ENCODE measurements at places on chromosomes 3 and 15.

DNA sequence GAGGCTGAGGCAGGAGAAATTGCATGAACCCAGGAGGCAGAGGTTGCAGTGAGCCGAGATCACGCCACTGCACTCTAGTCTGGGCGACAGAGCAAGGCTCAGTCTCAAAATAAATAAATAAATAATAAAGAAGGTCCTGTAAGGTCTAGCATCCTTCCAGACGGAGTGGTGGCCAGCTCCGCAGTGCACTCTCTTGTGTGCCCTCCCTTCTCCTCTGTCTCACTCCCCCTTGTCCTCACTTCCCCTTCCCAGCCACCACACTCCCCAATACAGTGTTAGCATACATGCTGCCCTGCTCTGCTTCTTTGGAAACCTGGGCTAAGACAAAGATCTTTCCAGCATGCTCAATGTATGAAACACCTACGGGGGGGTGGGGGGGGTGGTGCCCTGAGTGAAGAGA lies 3.4 kb upstream of the CLN6 start:
- DNase-seq = no peak

- no peak for DNase-seq
Measured at GRCh38 chr15:82263350-82263749, 732 bp downstream of the SAXO2 start.

- DNase-seq = no peak
Measured at GRCh38 chr3:11240496-11240895, 31.7 kb upstream of the ATG7 start.

GRCh38 chr3:104190681-104191080 lies 1176.0 kb upstream of the ALCAM start:
- no peak for DNase-seq

- no peak for DNase-seq
Measured at GRCh38 chr15:40660686-40661085, 34.3 kb upstream of the RAD51 start.

DNA sequence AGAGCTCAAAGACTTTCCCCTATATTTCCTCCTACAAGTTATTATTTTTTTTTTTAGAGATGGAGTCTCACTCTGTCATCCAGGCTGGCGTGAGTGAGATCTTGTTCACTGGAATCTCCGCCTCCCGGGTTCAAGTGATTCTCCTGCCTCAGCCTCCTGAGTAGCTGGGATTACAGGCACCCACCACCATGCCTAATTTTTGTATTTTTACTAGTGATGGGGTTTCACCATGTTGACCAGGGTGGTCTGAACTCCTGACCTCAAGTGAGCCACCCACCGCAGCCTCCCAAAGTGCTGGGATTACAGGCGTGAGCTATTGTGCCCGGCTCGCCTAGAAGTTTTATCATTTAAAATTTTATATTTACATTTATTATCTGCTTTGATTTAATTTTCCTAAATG lies 5.9 kb downstream of the AKAP13 start:
- no peak for DNase-seq

DNA sequence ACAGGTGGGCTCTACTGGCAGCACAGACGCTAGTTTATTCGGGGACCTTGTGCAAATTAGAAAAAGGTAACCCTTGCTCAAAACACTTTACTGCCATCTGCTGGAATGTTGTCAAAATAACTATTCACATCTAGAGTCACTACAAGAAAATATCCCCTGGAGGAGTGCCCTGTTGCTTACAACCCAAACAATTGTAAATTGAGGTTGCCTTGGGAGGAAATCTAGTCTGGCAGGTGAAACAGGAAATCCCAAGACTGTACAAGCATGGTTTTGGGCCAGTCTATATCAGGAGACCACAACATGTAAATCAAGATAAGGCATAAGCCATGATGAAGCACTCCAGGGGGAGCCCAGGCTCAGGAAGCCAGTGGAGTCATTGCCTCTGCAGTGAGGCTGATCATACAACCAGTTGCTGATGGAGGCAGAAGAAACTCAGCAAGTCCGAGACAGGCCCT lies 136.8 kb upstream of the ACP3 start:
- DNase-seq = no peak

DNA sequence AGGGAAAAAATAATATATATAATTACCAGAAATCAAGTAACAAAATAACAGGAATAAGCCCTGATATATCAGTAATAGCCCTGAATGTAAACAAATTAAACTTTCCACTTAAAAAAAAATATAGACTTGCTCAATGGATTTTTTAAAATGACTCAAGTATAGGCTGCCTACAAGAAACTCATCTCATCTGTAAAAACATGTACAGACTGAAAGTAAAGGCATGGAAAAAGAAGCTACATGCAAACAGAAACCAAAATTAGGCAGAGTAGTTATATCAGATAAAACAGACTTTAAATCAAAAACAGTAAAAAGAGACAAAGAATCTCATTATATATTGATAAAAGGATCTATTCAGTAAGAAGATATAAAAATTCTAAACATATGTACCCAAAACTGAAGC lies 82.4 kb upstream of the STT3B start:
- DNase-seq = no peak

- no peak for DNase-seq
Measured at GRCh38 chr3:44074181-44074580, 167.5 kb upstream of the TOPAZ1 start.

DNA sequence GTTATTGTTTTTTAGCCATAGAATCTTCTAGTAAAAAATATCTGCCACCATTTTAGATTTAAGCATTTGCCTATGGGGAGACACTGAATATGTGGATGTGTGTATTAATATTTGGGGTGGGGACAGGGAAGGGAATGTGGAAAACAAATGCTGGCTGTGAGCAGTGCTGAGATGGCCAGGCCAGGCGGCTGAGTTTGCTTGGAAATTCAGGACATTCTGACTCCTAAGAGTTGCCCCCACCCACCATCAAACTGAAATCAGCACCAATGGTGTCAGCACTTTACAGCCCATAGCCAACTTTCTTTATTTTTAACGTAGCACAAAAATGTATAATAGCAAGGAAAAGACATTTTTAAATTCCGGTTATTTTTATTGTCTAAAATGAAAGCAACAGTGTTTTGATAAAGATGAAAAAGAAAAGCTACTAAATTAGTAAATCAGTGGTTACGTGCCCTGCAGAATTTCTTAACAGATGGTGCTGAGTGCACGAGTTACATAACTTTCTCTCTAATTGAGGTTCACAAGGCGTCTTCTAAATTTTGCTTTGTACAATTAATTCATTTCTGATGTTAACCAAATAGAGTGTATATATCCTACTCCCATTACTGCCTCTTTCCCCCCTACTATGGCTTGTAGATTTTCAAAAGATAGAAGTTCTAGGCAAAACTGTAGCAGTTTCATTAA lies 34.0 kb downstream of the B3GALNT1 start:
- DNase-seq = no peak

- no peak for DNase-seq
Measured at GRCh38 chr3:12662593-12663400, 1.1 kb downstream of the RAF1 start.

GRCh38 chr3:167565489-167565888 lies 88.3 kb downstream of the WDR49 start:
- DNase-seq = no peak

DNA sequence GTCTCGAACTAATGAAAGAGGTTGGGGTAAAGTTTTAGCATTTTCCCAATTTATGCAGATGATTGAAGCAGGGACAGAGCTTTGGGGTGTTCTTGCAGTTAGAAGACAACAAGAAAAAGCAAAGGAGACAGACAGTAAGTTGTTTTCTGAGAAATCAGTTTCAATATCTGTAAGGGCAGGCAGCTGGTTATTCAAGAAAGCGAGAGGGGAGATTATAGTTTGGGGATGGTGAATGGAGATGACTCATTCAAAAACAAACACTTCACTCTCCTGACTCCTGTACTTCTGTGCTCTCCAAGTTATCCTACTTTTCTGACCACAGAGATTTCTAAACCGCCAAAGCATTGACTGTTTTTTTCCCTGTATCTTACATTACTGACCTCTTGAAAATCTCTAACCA lies 352.0 kb downstream of the GAP43 start:
- DNase-seq = peak; percentile 51

- no peak for DNase-seq
Measured at GRCh38 chr3:139477710-139478640, 1.7 kb upstream of the RBP2 start.
